ENCODE measurements at places on chromosomes 2 and 18.

DNA sequence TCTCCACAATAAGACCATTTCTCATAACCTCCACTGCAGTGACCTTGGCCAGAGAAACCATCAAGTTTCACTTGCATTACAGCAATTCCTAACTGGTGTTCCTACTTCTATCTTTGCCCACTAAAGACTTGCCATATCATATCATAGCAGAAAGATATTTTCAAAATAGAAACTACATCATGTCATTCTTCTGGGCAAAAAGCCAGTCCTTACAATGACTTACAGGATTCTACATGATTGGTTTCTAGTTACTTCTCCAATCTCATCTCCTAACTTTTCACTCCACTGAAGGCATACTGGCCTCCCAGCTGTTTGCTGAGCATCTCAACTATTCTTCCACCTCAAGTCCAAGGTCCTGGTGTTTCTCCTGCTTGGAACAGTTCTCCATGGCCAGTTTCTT is 151.4 kb downstream of the HNMT start:
- DNase-seq, result no peak

DNA sequence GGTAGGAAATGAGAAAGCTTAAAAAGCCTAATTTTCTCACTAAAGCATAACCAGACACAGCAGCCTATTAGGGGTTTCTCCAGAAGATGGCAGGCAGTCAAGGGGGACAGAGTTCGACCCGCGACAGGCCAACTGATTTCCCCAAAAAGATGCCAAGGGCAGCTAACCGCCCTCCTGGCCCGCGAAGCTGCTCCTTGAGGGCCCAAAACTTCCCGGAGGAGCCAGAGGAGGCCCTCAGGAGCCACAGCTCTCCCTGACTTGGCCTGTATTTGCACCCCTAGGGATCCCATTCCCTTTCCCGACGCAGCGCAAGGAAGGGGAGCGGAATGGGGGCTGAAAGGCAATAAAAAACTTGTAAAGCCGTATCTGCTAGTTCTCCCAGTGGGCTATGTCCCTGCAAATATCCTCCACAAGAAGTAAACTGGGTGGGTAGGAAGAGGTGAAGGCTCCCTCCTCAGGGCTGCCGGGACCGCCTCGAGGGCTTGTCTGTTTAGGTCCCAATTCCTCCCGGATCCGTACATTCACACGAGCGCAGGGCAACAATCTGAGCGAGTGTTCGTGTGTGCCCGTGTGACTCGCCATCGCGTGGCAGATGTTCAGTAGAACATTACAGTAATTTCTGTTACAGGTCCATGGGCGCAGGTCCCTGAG is 756 bp upstream of the NAGK start:
- DNase-seq, result no peak

GRCh38 chr2:70391259-70391658 is 89.4 kb upstream of the FAM136A start:
- DNase-seq, result no peak

GRCh38 chr2:224378701-224379097 is 23.2 kb downstream of the FAM124B start:
- DNase-seq, result no peak

- no peak for DNase-seq
Observed at GRCh38 chr18:12599543-12599942, 58.4 kb downstream of the SPIRE1 start.

GRCh38 chr2:230898713-230899091 is 26.3 kb downstream of the GPR55 start:
- no peak for DNase-seq

GRCh38 chr2:240538031-240538780 is 19.6 kb downstream of the ANKMY1 start:
- DNase-seq, result no peak

- peak; percentile 78 for DNase-seq
Observed at GRCh38 chr18:74498712-74499627, 2.8 kb downstream of the CNDP2 start.

GRCh38 chr2:137829251-137829650 is 135.0 kb upstream of the HNMT start:
- no peak for DNase-seq

DNA sequence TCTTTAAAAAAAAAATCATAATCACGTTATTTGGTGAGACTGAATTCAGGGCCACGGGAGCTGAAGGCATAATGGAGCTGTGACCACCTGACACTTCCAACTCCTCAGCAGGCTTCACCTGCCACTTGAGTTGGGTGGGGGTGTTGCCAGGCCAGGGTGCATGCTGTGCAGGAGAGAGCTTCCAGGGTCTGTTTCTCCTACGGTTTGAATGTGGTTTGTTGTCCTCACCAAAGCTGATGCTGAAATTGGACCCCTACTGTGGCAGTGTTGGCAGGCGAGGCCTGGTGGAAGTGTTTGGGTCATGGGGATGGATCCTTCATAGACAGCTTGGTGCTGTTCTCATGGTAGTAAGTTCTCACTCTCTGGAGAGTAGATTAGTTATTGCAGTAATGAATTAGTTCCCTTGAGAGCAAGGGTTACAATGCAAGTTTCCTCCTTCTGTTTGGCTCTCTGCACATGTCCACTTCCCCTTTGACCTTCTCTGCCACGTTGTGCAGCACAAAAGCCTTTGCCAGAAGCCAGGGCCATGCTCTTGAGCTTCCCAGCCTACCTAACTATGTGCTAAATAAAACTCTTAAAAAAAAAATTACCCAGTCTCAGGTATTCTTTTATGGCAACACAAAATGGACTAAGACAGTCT is 38.3 kb upstream of the ANKRD44 start:
- DNase-seq, result no peak

- DNase-seq, result no peak
Observed at GRCh38 chr18:57088883-57089282, 58.0 kb upstream of the BOD1L2 start.

- no peak for DNase-seq
Observed at GRCh38 chr18:73774811-73775509, 372.7 kb downstream of the FBXO15 start.

GRCh38 chr2:110101901-110102803 is 13.5 kb downstream of the MALL start:
- no peak for DNase-seq

- DNase-seq, result no peak
Observed at GRCh38 chr18:45666520-45666919, 51.2 kb downstream of the SLC14A2 start.

DNA sequence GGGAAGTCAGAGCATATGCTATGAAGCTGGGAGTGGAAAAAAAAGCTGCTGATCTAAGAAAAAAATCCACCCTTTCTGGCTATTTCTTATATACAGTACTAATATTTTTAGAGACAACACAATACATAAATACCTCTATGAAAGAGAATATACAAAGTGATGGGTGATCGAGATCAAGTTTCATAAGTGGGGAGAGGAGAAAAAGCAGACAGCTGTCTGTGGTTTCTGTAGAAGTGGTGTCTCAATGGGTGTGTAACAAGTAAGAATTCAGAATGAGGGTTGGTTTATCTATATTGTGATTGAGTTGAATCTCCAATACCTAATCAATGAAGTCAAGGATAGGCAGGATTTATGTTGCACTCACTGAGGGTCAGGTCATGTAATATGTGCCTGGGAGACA is 191.0 kb downstream of the HNMT start:
- no peak for DNase-seq

DNA sequence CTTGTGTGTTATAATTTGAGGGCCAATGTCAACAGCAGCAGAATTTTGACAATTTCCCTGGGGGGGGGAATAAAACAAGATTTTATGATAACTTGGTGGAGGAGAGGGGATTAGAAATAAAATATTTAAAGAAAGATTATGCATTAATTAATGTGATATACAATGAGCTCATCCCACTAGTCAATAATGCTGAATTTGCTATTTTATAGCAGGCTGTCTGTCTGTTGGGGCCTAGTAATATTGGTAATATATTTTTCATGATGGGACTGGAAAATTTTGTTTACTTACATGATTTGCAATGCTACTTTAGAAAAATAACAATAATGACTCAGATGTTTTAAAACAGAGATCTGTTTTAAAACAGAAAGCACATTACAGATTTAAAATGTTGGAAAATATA is 118.0 kb downstream of the RNF152 start:
- DNase-seq, result no peak

- no peak for DNase-seq
Observed at GRCh38 chr18:52903857-52904256, 563.9 kb downstream of the DCC start.

GRCh38 chr18:33849731-33850130 is 271.7 kb downstream of the ASXL3 start:
- DNase-seq, result no peak

DNA sequence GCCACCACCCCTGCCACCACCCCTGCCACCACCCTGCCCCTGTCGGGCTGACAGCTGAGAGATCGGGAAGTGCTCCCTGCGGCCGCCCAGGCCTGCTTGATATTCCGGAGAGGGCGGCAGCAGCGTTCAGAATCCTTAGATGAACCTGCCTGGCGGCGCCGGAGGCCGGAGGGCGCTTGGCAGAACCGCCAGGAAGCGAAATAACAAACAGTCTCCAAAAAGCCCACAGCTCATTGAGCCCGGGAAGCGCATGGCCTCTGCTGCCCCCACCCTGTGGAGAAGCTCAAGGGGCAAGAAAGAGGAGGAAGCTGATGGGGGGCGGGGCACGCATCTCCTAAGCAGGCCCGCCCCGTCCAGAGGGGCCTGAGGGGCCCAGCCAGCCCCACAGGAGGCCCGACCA is 92.2 kb upstream of the MBOAT2 start:
- DNase-seq, result no peak

- DNase-seq, result no peak
Observed at GRCh38 chr2:228493852-228494251, 312.4 kb upstream of the SPHKAP start.

DNA sequence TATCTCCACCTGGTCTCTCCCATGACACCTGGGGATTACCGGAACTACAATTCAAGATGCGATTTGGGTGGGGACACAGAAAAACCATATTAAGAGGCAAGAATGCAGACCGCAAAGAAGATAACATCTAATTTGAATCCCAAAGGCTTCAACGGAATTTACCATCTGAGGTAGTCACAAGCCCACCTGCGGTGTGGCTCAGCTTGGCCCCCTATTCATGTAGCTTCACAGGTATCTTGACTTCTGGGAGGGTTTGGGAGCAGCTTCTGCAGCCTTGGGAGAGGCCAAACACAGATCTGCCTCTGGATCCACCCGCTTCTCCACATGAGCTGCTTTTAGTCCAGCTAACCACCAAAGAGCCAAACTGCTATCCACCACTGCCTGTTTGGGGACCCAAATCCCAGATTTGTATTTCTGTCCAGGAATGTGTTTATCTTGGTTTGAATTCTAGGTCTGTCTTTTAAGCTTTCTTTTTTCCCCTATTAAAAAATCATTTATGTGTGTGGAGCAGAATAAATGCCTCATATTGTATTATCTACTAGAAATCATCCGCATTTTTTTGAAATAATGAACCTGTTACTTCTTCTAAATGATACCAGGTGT is 247.6 kb downstream of the DLGAP1 start:
- no peak for DNase-seq

GRCh38 chr18:57209713-57210106 is 62.8 kb downstream of the BOD1L2 start:
- no peak for DNase-seq

DNA sequence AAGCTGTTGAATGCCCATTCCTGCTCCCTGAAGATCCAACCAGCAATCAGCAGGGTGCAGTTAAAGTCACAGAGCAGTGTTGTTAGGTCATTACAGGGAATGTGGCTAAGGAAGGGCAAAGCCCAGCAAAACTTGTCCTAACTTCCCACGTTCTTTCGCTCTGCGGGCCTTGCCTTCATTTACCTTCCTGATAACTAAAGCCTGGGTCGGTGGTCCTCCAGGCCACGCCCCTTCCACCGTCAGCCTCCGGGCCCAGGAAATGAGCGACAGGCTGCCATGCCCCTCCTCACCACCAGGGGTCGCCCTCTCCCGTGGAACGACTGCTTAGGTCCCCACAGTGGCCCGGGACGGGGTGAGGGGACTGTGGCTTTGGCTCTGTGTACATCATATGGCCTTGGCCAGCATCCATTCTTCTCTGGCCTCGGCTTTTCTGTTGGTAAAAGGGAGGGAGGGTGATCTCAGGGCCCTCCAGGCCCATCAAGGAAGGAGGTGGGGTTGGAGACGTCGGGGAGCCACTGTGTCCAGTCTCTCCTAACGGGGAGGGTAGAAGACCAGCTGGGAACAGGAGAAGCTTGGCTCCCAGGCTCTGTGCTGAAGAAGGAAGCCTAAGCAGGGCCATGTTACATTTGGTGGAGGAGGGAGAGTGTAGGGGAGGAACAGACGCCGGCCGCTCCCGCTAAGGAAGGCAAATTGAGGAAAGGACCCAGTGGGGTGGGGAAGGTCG is 2.2 kb downstream of the SH2D6 start:
- DNase-seq, result peak; percentile 86

DNA sequence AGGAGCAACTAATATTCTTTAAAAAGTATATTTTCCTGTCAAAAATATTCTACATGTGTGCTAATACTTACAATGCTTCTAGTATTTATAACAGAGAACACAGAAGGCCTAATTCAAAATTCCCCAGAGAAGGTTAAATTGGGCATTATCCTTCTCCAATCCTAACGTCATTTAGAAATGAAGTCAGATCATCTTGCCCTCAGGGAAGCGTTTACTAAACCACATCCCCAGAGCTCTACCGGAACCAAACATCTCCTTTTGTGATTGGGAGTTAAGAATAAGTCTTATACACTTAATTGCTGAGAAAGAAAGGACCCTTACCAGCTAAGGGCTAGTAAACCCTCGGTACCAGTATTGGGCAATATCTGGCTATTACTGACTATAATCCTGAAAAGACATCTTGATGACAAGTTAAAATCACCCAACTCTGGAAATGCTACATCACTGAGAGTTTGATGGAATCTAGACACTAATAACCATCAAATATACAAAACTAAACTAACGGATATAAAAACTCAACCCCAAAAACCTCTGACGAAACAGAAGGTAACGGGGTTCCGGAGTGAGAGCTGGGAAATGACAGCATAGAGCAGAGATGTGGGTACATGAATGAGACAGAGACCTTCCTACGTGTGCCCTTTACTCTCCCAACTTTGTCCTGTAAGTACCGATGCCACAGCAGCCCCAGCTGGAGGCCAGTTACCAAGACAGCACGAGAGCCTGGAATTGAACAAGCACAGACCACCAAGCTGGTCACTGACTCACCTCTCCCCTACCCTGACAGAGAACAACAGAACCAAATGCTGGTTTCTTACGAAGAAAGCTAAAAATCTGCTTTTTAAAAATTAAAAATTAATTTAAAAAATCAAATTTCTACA is 35.0 kb downstream of the WDSUB1 start:
- no peak for DNase-seq

DNA sequence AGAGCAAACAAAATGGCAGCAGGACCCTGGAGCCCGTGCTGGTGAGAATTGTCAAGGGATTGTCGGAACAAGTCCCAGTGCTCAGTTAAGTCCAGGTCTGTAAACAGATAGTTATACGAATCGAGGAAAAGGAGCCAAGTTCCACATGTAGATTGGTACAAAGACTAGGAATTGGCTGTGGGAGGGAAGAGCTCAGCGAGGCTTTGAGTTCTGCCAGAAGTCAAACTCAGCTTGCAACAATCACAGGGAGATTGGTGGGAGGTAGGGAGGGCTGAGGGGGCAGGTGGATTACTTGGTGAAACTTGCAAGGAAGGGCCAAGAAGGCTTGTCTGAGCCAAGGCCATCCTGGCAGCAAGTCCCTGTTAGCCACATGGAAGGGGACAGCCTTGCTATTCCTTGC is 217.8 kb upstream of the ARL4C start:
- DNase-seq, result no peak

GRCh38 chr18:78726326-78727056 is 253.1 kb upstream of the SALL3 start:
- DNase-seq, result no peak
